Hematopoietic multipotent progenitor cell treated with erythropoietin and hydrocortisone succinate and interleukin-3 and kit ligand, for 8 days (in vitro differentiated cells): ENCODE measurements at places on chromosomes 11 and 22.
A peak's percentile ranks its signal among the peaks of the same experiment; 100 is the strongest.

DNA sequence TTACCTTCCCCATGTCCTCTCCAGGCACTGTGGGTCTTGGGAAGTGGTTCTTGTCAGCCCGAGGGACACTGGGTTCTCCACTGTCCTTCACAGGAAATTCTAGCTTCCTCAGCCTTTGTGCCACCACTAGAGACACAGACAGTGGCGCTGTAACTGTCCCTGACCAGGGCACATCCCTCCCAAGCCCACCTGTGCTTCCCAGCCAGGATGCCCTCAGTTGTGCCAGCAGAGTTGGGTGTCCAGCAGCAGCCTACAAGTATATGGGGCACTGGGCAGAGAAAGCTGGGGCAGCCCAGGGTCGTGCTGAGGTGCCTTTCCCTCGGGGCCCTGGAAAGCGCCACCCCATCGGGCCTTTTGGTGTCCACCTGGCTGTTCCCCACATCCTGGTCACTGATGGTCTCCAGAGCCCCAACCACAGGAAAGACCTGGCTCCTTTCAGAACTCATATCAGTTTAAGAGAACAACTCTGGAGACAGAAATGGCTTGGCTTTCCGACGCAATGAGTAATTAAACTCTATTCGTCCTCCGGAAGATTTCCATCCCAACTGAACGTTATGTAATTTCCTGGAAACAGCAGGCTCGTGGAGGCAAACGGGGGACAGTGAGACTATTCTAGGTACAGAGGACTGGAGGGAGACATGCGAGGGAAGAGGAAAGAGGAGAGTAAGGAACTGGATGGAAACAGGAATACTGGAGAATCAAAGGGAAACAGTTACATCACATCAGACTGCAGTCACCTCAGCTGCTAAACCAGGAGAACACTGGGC is 28.6 kb downstream of the PPP2R1B start:
- no peak for DNase-seq

GRCh38 chr22:35879351-35879750 is 149.3 kb downstream of the RBFOX2 start:
- no peak for DNase-seq

- DNase-seq: no peak
Measured at GRCh38 chr22:37823134-37823985, at the start of gene GALR3. GALR3 (plus strand) TSS chr22:37823382; CDS start chr22:37823407, 25 bp downstream.

DNA sequence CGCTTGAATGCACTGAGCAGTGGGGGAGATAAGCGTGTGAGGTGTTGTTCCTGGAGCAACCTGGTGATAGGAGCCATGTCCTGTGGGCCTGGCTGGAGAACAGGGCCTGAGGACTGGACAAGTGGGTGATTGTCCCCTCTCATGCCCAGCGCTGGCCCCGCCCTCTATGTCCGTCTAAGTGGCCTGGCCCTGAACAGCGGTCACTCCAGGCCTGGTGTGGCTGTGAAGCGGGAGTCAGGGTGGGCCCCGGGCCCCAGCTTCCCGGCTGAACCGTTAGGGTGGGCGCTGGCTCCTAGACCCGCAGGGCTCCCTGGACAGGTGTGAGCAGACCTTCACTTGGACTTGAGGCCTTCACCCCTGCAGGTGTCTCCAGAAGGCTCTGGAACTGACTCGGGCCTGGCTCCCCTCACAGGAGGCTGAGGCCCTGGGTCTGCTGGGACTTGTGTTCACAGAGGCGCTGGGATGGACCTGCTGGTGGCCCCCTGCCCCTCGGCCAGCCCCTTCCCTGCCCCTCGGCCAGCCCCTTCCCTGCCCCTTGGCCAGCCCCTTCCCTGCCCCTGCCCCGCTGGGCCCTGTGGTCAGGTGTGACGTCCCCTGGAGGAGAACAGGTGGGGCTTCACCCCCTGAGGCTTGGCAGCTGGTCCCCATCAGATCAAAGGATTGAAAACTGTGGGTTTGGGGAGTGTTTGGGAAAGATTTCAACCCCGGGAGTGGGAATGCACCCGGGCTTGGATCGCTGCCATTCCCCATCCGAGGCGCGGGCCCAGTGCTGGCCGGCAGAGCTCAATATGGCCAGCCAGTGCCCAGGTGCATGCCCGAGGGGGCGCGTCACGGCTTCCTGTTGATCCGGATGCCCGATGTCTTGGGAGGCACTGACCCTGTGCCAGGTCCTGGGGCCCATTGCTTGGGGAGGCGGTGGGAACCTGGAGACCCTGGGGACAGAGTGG is 3.2 kb upstream of the MUC6 start:
- DNase-seq: no peak

DNA sequence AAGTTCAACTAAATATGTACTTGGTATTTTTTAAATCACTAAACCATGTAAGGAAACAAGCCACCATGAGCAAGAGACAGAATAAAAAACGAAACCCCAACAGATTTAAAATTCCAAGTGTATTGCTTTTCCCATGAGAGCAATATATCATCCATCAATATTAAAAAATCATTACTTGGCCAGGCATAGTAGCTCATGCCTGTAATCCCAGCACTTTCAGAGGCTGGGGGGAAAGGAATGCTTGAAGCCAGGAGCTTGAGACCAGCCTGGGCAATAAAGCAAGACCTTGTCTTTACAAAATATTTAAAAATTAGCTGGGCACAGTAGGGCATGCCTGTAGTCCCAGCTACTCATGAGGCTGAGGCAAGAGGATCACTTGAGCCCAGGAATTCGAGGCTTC is 190.8 kb downstream of the TTC28 start:
- peak; percentile 28 for DNase-seq

DNA sequence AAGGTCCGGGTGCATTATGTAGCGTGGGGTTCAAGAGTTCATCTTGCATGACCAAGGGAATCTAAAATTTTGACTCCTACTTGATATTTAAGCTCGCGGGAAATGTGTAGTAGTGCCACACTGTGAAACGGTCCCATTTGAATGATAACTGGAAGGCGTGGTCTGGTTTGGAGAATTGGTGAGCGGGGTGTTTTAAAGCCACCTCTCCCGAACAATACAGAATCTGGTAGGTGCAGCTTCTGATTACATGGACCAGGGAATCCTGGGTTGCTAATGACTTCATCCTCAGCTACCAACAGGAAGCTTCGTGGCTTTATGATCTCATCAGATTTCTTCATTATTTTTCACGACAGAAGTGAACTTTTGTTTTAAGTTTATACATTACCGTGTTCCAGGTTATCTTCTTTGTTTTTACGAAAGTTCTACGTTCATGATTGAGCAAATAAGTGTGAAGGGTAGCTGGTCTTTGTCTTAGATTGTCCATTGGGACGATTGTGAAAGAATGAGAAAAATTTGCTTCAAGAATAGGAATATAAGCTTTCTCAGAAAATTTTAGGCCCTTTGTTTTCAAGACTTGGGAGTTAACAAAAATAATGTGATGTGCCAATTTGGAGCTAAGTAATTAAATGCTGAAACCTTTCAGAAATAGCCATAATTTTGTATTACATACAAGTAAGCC is 1.7 kb downstream of the QSER1 start:
- peak; percentile 82 for DNase-seq

DNA sequence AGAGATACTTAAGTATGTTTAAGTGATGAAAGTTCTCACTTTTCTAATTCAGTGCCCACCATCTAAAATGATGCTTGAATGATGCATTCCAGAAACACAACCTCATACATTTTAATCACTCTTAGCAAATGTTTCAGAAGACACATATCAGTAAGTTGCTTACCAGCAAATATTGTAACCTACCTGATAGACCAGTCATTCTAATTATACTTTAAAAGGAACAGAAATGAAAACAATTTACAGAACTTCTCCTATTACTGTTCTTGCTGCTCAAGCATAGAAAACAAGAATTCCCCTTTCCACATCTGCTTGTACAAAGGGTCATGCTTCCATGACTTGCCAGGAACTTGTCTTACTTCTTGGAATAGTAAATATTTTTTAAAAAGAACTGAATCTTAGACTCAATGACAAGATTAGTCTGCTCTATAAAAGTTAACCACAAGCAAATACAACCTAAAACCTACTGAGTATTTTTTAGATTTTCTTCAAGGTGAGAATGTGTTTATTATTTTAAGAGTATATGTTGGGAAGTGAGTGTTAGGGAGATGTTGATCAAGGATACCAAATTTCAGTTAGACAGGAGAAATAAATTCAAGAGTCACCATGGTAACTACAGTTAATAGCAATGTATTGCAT is 82.0 kb upstream of the SC5D start:
- DNase-seq: no peak

DNA sequence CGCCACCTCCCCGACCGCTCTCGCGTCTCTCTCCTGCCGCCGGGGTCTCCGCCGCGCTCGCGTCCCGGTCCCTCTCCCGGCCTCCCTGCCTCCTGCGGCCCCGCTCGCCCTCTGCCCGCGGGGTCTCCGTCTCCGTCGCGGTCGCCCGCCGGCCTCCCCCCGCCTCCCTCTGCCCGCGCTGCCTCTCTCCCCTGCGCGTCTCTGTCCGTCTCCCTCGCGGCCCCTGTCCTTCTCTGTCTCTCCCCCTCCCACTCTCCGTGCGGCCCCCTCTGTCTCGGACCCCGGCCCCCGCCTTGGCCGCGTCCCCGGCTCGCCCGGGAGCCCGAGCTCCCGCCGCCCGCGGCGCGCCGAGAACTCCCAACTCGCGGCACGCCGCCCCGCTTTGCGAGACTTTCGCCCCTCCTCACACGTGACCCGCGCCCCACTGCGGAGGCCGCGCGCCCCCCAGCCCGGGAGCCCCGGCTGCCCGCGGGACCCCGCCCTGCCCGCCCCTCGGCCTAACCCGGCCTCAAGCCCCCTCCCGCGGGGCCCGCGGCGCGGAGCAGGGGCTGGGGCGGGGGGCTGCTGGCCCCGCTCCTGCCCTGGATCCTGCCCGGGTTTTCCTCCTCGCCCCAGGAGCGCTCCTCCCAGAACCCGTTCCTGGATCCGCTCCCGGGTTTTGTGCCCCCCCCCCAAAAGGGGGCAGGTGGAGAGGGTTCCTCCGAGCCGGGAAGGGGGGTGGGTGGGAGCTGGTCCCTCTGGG is 702 bp upstream of the KCNJ4 start:
- DNase-seq: no peak

GRCh38 chr11:69249311-69250185 is 44.4 kb upstream of the MYEOV start:
- no peak for DNase-seq

- DNase-seq: peak; percentile 91
Measured at GRCh38 chr22:39316440-39317083, 2.9 kb downstream of the RPL3 start.
